ENCODE measurements at places on chromosomes 3 and 15.
A peak's percentile ranks its signal among the peaks of the same experiment; 100 is the strongest.

- no peak for DNase-seq
Measured at GRCh38 chr3:11248596-11248995, 23.6 kb upstream of the ATG7 start.

DNA sequence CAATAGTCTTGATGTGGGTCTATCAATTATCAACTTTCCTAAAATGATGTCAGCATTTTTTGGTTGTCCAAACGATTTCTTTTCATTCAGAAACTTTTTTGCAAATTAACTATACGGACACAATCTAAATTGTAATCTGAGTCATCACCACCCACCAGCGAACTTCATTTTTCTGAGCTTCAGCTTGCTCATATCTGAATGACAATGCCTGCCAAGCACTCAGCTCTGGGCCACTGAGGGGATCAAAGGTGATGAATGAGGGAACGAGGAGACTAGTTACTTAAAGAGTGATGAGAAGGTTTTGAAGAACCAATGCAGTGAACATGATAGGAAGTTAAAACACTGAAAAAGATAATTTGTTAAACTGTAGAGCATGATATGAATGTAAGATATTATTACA lies 14.9 kb upstream of the TBC1D23 start:
- no peak for DNase-seq

- no peak for DNase-seq
Measured at GRCh38 chr3:61966200-61966599, 404.8 kb downstream of the PTPRG start.

- DNase-seq, result no peak
Measured at GRCh38 chr3:48715174-48715800, 1.7 kb downstream of the IP6K2 start.

DNA sequence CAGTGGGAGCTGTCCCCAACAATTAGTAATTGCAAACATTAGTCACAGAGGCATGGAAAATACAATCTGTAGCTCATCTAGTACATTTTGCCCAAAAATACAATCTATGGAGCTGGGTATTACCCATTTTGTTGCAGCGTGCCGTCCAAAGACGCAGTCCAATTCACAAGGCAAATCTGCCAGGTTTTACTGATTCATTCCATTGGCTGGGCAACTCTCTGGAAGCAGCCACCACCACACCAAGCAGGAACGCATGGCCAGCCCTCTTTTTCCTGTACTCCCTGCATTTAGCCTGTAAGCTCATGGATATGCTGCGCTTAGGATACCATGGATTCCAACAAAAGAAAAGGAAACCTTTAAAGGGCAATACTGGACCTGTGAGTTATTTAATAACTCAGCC lies 60.5 kb upstream of the ARRDC4 start:
- no peak for DNase-seq

GRCh38 chr15:65896236-65896635 lies 26.9 kb downstream of the RAB11A start:
- no peak for DNase-seq

DNA sequence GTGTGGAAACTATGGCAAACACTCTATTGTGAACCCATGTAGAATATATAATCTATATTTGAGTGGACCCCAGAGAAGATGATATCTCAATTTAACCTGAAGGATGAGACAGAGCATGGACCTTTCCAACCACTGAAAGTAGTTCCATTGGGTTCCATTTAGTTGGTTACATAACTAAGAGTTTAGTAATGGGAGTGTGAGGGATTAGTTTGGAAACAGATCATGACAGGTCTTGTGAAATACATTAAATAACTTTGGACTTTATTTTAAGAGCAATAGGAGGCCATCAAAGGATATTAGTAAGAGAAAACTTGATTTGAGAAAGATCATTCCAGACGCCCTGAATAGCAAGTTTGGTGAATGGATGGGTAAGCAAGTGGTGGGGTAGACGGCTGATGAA lies 487.2 kb upstream of the ROBO2 start:
- DNase-seq, result no peak

DNA sequence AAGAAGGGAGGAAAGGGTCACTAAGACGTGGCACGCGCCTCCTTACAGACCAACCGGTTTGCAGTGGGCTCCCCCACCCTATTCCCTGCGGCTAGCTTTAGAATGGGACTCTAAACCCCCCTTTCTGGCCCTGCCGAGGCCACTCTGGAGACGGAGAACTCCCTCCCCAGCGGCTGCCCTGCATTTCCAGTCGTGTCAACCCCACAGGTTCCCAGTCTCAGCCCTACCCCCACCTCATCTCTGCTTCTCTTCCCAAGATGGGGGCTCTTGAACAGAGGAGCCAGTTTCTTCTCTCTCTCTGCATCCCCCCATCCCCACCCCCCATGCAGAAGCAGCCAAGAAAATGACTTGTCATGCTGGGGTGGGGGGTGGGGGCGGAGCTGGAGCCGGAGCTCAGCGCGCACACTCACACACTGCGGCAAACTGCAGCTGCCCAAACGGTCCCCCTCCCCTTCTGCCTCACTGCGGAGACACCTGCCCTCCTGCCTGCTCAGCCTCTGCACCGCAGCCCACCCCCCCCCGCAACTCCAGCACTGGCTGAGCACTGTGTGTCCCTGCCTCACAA lies 871 bp downstream of the MAP1A start:
- DNase-seq, result no peak

GRCh38 chr3:190132371-190132770 lies 11.7 kb upstream of the P3H2 start:
- no peak for DNase-seq

- no peak for DNase-seq
Measured at GRCh38 chr3:176964661-176965060, 232.6 kb downstream of the TBL1XR1 start.

- no peak for DNase-seq
Measured at GRCh38 chr3:142604940-142605339, 8.7 kb downstream of the PLS1 start.

GRCh38 chr3:13064964-13065363 lies 8.3 kb downstream of the IQSEC1 start:
- no peak for DNase-seq

- no peak for DNase-seq
Measured at GRCh38 chr3:73787620-73788019, 162.9 kb upstream of the PDZRN3 start.

GRCh38 chr15:83118291-83118827 lies 10.9 kb downstream of the TM6SF1 start:
- no peak for DNase-seq

DNA sequence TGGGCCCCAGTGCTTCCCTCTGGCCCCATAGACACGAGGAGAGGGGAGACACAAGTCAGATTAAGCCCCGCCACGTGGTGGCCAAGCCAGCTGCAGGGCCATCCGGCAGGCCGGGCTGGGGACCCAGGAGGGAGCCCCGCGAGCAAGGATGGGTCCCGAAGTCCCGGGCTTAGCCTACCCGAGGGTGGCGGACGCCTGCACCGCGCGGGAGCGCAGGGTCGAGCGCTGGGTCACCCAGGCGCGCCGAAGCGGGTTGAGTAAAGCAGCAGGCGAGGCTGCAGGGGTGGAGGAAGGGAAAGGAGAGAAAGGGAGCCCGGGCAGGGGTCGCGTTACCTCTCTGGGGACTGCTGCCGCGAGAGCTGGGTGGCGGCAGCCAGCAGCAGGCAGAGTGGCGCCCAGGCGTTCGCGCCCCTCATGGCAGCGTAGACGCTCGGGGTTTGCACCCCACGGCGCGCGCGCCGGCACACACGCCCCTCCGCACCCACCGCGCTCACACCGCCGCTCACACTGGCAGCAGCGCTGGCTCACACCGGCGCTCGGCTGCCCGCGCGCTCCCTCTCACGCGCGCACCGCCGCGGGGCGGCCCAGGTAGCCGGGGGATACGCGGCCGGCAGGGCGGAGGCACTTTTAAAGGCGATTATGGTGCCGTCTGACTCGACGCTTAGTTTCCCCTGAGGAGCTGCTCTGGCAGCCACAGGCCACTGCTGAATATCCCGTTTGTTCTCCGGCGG lies at the start of gene PCOLCE2:
Gene PCOLCE2 (minus strand): TSS at position 603 of the 731 bp plus-strand sequence. CDS start 187 bp downstream, at position 416.
- no peak for DNase-seq

DNA sequence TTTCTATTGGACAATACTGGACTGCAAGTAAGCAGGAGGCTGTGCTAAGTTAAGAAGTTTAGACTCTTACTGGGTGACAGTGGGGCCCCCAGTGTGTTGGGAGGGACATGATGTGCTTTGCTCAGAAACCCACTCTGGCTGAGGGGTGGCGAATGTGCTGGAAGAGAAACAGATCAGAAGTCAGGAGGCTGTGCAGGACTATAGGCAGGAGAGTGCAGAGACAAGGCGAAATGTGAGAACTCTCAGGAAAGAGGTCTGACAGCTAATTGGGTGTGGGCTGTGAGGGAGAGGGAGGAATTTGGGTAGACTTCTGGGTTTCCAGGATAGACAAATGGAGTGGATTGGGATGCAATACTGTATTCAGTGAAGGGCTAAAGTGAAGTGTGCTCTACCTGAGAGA lies 12.0 kb downstream of the SLC24A1 start:
- DNase-seq, result no peak

- DNase-seq, result no peak
Measured at GRCh38 chr15:75841626-75842025, 1.6 kb upstream of the UBE2Q2 start.

GRCh38 chr3:25532431-25533162 lies 104.5 kb downstream of the RARB start:
- DNase-seq, result no peak

- no peak for DNase-seq
Measured at GRCh38 chr15:56038707-56039106, 45.3 kb upstream of the NEDD4 start.

DNA sequence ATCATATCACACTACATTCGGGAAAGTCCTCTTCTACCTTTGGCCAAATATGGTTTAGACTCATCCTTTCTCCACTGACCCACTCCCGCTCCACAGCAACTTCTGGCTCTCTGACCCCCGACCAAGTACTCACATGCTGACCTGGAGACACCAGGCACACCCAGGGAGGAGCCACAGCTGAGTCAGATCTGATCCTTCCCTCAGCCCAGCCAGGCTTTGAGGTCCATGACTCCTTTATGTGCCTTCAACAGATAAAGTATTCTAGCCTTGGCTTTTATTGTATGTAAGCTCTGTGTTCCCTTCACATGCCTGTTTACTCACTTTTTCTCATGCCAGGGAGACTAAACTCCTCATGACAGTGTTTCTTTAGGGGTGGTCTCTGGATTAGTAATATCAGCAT lies 166.9 kb upstream of the UMPS start:
- DNase-seq, result no peak

GRCh38 chr3:42190701-42191442 lies 75.1 kb downstream of the CCK start:
- peak; percentile 39 for DNase-seq

- no peak for DNase-seq
Measured at GRCh38 chr15:98433346-98433745, 215.0 kb upstream of the IGF1R start.

DNA sequence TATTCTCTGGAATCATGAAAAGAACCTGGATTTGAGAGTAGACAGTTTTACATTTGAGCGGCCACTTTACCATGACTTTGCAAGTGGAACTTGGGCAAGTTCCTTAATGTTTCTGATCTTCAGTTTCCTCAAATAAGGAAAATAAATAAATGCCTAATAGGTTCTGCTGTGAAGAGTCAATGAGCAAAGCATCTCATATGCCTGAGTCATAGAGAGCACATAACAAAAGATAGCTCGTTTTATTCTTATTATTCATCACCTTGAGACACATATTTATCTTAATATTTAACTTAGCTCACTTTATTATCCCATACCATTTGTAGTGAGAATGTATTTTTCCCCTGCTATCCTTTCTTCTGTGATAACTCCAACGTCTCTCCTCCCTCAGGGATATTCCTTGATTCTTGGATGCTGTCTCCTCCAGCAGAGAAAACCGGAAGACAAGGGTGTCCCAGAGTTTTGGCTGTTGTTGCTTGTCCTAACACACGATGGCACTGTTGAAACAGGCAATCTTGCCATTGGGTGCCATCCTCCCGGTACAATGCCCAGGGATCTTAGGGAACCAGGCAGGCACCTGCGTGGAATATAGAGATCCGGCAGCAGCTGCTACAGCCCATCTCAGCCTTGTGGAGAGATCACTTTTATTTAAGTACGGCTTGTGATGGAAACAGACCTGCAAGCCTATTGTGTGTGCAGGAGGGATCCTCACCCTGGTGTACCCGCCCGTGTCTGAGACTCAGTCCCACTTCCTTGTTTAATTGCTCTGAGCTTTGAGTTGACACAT lies 33.3 kb upstream of the VPS33B start:
- no peak for DNase-seq

DNA sequence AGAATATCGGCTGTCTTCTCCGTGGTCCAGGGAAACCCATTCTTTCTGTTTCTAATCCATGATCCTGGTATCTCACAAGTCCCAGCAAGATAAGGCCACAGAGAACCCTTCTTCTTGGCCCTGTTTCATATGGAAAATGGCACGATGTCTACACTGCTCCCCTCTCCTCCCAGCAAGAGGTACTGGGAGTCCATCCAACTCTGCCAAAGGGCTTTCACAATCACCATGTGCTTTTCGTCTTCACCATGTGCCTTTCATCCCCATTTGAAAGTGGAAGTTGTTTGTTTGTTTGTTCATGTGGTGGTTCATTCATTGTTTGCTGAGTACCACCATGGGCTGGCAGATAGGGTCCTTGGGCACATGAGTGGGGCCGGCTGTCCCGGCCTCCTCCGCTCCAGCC lies 5.5 kb downstream of the ITIH3 start:
- no peak for DNase-seq

GRCh38 chr3:136909187-136909586 lies 47.2 kb downstream of the NCK1 start:
- DNase-seq, result no peak

- no peak for DNase-seq
Measured at GRCh38 chr15:60135961-60136360, 131.8 kb downstream of the FOXB1 start.

DNA sequence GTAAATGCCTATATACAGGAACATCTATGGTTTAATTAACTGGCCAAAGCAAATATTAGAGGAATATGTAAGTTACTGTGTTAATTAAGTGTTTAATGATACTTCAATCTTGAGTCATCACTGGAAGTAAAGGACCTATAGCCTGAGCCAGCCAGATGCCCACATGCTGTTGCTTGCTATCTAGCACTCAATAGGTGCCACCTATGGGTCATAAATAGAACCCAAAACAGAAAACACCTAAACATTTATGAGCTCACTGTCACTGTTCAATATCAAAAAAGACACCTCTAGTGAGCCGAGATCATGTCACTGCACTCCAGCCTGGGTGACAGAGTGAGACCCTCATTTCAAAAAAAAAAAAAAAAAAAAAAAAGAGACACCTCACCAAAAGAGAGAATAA lies 48.4 kb upstream of the IP6K2 start:
- DNase-seq, result no peak

GRCh38 chr3:191290311-191291025 lies 38.7 kb upstream of the CCDC50 start:
- DNase-seq, result no peak

GRCh38 chr3:143363276-143363675 lies 243.7 kb downstream of the CHST2 start:
- DNase-seq, result no peak

GRCh38 chr3:156551261-156551660 lies 3.7 kb downstream of the SSR3 start:
- no peak for DNase-seq

Measured in stimulated activated CD8-positive, alpha-beta memory T cell treated with anti-CD3 and anti-CD28 coated beads, Interleukin-4, amount 100 ng/mL, for 1 hour (primary cell).